ENCODE measurements at places on chromosomes 16 and 17.

GRCh38 chr16:69660166-69660565 is 66.2 kb downstream of the NQO1 start:
- H3K36me3 ChIP-seq, result peaks cover 90% of the 10 kb centered on the region
- H3K27ac ChIP-seq, result no peak overlapping the region
- DNase-seq, result no peak
- no peaks in the 10 kb centered on the region for H3K27me3 ChIP-seq
- H3K4me1 ChIP-seq, result no peaks in the 10 kb centered on the region

DNA sequence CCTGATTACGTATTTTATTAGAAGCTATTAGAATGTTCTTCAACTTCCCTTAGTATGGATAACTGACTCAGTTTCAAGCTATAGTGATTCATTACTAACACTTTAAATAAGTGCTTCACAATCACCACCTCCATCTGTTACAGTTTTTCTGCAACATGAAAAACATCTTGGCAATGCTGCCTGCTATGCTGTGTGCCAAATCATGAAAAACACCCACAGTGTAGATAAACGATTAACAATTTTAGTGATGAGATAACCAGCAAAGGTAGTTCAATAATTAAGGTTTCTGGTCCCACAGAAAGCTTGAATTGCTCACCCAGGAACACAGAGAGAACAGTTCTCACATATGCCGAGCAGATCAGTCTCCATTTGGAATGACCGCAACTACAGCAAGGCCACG is 51.4 kb upstream of the SLC25A19 start:
- H3K27ac ChIP-seq, result no peak overlapping the region
- no peak overlapping the region for H3K4me3 ChIP-seq
- no peaks in the 10 kb centered on the region for H3K36me3 ChIP-seq
- H3K27me3 ChIP-seq, result no peaks in the 10 kb centered on the region
- H3K4me1 ChIP-seq, result peaks cover 40% of the 10 kb centered on the region

GRCh38 chr16:81629034-81629802 is 149.9 kb upstream of the PLCG2 start:
- no peak overlapping the region for H3K4me3 ChIP-seq
- no peaks in the 10 kb centered on the region for H3K4me1 ChIP-seq
- no peak for DNase-seq
- H3K27ac ChIP-seq, result no peak overlapping the region
- H3K27me3 ChIP-seq, result no peaks in the 10 kb centered on the region

- no peak overlapping the region for H3K4me3 ChIP-seq
- H3K27ac ChIP-seq, result no peak overlapping the region
- no peaks in the 10 kb centered on the region for H3K27me3 ChIP-seq
- H3K36me3 ChIP-seq, result no peaks in the 10 kb centered on the region
- DNase-seq, result no peak
Observed at GRCh38 chr17:70564006-70564620, 394.8 kb downstream of the KCNJ2 start.

- no peaks in the 10 kb centered on the region for H3K27me3 ChIP-seq
- no peak overlapping the region for H3K27ac ChIP-seq
- no peaks in the 10 kb centered on the region for H3K4me1 ChIP-seq
- no peak for DNase-seq
- no peak overlapping the region for H3K4me3 ChIP-seq
- H3K36me3 ChIP-seq, result no peaks in the 10 kb centered on the region
Observed at GRCh38 chr16:79348521-79349306, 251.8 kb downstream of the MAF start.

DNA sequence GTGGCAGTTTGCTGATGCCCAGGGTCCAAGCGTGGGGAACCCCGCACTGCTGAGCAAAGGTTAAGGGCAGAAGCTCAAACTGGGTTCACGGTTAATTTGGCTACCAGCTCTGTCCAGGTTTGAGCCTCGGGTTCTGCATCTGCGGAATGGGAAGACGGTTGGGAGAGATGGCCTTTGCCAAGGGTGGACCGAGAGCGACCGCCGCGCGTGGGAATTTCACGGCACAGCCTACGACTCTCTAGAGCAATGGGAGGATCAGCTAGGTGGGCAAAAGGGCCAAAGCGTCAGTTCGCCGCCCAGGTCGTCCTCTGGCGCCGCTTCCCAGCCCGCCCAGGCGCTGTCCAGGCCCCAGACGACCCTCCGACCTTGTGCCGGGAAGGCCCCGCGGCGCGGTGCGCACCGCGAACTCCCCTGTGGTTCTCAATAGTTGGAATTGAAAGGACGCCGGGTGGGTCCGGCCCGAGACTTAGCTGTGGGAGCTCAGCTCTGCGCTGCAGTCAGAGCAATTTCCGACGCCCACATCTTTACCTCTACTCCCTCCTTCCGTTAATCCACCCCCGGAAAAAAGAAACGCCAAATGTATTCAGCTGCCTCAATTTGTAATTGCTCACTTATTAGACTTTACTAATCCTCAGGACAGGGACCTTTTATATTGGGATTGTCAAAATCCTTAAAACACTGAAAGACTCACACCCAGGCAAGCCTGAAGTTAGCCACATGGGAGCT is 2.5 kb upstream of the HS3ST3B1 start:
- no peaks in the 10 kb centered on the region for H3K36me3 ChIP-seq
- no peak for DNase-seq
- H3K4me3 ChIP-seq, result no peak overlapping the region
- no peak overlapping the region for H3K27ac ChIP-seq
- H3K4me1 ChIP-seq, result peaks cover 44% of the 10 kb centered on the region

GRCh38 chr16:76106647-76107046 is 170.6 kb upstream of the CNTNAP4 start:
- no peaks in the 10 kb centered on the region for H3K4me1 ChIP-seq
- DNase-seq, result no peak
- H3K4me3 ChIP-seq, result no peak overlapping the region
- no peaks in the 10 kb centered on the region for H3K27me3 ChIP-seq
- H3K36me3 ChIP-seq, result no peaks in the 10 kb centered on the region

Measured in sigmoid colon (tissue), 7 donors.